ENCODE measurements at places on chromosomes 2 and 18.

DNA sequence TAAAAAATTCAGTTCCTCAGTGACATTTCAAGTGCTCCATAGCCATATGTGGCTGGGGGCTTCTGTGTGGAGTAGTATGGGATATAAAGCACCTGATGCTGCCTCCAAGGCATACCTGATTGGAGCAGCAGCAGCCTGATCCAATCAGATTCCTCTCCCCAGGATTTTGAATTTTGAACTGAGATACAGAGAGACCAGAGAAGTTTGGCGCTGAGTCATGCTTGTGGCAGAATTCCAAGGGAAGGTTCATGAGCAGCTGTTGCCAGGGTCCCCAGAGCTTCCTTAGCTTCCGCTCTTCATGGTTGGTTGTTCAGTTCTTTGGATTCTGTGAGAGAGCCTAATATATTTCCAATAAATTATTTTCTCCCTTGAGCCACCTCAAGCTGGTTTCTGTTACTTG, 29.0 kb upstream of the CFAP36 start:
- DNase-seq, result no peak

DNA sequence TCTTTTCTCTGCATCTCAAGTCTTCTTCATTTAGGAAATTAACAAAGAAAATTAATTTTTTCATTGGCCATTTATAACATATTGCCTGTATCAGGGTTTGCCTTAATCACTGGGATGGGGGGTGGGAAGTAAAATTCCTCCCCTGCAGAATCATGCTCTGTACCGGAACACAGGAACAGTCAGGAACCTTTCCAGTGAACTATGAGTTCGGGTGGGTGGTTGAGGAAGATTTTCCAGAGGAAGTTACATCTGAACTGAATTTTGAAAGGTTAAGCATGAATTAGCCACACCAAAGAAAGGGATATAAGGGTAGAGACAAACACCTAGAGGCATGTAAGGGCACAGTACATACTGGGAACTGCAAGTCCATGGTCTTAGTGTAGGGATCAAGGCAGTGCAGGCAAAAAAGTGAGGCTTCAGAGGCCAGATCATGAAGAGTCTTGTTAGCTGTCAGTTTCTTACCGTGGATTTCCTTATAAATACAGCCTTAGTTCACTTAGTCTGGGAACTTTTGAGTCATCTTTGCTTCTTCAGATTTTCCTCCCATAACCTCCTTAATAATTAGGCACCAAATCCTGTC, 55.6 kb downstream of the FAM117B start:
- DNase-seq, result no peak

DNA sequence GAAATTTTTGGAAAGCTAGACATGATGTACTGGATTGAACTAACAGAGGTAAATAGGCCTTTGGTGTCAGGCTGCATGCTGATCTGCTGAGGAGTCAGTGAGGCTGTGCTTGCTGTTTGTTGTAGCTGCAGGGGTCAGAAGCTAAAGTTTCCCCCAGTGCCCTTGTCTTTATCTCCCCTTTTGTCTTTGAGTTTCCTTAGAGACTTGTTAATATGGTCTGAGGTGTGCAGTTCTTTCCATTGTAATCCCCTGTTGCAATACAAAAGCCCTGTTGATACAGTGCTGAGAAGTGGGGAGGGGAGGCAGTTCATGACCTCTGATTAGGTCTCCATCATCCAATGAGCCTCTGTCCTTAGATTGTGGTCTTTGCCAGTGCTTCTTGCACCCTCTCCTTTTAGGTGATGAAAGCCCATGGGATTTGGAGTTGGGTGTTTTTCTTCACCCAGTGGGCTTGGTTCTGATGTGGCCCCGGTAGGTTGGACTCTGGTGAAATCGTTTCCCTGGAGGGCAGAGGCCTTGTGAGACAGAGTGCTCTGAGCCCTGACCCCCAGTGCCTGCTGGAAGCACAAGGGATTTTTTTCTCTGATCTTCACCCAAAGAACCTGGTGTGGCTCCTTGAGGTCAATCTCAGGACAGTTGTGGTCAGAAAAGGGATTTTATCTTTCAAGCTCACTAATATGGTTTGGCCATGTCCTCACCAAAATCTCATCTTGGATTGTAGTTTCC, 163.1 kb downstream of the TMEM18 start:
- no peak for DNase-seq

DNA sequence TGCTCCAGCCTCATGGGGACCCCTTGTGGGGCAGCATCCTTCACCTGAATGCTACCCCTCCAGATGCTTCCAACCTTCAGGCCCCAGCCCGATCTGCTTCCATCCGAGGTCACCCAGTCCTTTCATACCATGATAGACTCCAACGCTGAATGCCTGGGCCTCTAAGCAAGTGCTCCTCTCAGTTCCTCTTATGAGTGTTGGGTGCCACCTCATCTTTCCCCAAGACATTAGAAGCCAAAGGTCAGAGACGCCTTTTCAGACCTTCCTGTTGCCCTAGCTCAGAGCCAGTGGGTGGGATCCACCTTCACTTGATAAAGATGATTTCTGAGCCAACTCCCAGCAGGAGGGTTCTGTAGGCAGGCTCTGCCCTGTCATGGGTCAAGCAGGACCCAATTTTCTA, 174.5 kb upstream of the MGAT5 start:
- no peak for DNase-seq

- no peak for DNase-seq
Measured at GRCh38 chr18:11245879-11246278, 96.5 kb upstream of the PIEZO2 start.

DNA sequence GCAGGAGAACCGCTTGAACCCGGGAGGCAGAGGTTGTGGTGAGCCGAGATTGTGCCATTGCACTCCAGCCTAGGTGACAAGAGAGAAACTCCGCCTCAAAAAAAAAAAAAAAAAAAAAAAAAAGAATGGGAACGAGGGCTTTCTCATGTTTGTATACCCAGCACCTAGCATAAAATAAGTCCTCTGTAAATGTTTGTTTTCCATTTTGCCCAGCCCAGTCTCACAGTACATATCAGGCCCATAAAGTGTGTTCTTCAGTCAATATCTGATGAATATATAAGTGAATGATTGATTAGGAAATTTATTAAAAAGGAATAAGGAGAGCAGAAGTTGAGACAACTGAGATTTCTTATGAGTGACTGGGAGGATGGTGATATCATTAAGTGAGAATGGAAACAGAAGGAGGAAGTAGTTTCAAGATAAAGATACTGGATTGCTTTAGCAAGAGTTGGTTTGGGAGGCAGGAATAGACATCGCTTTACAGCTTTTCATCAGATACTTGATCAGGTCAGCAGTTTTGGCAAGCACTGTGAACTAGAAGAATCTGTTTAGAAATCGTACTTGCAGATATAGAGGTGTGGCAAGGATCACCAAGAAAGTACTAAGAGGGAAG, 327.5 kb downstream of the KIAA1328 start:
- no peak for DNase-seq

- DNase-seq, result no peak
Measured at GRCh38 chr2:184047536-184047935, 550.8 kb upstream of the ZNF804A start.

DNA sequence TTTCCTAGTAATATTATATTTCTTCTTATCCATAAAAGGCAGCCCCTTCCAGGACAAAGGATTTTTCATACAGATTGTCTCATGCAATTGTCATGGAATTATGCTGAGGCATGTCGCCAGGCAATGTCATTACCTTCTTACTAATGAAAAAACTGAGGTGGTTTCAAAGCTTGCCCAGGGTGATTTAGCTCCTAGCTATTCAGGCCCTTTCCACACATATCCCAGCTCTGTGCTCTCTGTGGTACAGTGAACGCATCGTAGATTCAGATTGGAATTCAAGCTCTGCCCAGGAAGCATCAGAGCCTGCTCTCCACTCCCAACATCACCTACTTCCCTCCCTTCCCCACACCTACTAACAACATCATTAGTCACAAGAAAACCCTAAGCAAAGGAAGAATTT, 60.1 kb downstream of the ATP8B1 start:
- DNase-seq, result no peak

- DNase-seq, result no peak
Measured at GRCh38 chr2:208546860-208547650, 140.5 kb downstream of the PTH2R start.

DNA sequence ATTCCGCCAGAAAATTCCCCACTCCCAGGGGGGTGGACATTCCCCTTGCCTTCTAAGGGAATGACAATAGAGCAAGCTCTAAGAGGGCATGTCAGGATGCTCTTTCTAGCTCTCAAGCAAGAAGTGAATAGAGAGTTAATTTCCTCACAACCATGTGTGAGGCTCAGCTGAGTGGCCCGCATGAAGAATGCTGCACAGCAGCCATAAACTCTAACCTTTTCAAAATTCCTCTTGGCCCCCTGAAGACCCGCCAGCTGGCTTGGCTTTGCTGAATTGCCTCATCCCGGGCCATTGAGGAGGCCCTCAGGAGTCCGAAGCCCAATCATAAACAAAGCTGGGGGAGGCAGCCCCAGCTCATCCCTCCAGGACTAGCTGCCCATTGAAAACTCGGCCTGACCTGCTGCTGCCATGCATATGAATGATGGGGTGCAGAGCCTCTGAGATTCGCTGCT, 38.2 kb downstream of the NRP2 start:
- no peak for DNase-seq
